B cell (primary cell): ENCODE measurements at places on chromosomes 5 and 9. TPM values are rescaled to one million over a fixed set of nuclear protein-coding genes. Genes with fewer than 3 reads are reported as not detected.

DNA sequence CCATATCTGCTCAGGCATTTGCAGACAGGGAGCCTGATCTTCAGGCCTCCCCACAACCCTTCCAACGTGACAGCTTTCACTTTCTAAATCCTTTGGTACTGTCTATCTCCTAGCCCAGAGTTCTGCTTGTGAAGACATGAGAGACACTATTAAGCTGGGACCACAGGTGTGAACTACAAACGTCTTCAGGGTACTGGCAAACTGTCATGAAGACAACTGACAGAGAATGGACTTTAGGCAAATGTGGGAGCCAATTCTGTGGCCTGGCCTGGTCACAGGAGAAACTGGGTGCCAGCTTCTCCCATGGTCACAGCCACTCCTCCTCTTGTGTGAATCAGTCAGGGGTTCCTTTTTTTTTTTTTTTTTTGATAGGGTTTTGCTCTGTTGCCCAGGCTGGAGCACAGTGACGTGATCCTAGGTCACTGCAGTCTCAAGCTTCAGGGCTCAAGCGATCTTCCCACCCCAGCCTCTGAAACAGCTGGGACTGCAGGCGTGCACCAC is 10.4 kb downstream of the TRIM14 start:
- peak; percentile 93 for DNase-seq

MARCHF6 gene
- 199 and 201 TPM in 2 replicates for total RNA-seq

DNA sequence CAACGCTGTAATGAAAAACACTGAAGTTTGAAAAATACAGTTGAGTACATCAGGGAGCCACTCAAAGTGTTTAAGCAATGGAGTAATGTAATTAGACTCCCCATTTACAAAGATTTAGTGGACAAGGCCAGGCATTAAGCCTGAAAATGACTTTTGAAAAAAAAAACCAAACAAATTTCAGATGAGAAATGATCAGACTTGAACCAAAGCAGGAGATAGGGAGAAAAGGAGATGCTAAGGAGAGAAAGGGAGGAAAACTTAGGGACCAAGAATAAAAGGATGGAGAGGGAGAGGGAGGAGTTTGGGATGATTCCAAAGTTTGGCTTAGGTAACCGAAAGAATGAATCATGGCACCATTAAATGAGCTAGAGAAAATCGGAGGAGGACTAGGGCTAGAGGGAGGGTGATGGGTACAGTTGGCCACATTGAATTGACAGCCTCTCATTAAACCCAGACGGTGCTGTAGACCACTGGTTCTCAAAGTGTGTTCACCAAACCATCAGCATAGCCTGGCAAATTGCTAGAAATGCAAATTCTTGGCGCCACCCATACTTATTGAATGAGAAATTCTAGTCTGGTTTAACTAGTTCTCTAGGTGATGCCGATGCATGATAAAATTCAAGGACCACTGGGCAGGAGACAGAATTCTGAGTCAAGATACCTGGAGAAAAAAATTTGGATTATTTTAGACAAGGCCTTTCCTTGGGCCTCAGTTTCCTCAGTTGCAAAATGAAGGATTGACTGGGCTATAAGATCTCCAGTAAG is 6.2 kb upstream of the CPEB4 start:
- no peak for DNase-seq

DNA sequence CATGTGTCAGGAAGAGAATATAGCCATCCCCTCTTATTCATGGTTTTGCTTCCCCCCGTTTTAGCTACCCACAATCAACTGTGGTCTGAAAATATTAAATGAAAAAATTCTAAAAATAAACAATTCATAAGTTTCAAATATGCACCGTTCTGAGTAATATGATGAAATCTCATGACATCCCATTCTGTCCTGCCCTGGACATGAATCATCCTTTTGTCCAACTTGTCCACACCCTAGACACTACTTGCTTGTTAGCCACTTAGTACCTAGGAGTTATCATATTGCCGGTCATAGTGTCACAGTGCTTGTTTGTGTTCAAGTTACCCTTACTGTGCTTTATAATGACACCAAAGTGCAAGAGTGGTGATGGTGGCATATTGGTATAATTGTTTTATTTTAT is 113.5 kb downstream of the CAAP1 start:
- DNase-seq: no peak
